Astrocyte (in vitro differentiated cells and primary cell): ENCODE measurements at places on chromosomes 2 and 18.

DNA sequence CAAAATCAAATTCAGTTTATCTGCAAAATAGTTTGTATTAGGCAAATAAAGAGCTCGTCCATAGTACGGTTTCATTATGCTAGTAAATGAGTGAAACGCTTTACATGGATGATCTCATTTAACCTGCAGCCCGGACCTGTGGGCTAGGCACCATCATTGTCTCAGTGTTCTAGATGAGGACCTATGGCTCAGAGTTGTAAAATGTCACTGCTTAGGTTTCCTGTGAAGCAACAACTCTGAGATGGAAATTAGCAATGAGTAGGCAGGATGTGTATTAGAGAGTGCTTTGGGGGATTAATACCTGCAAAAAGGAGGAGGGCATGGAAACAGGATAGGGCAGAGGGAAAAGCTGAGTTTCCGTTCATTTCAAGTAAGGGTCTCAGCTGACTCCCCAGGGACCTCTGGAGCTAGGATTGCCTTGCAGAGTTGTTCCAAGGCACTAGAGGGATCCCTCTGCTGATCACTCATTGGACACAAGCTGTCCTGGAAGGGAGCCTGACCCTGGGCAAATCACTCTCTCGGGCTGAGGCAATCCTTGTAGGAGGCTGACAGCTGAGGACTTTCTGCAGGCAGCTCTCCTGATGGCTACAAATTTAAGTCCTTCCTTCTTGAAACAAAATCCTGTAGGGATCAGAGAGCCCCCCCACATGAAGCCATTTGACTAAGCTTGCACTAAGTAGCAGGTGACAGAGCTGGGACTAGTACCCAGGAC is 58.8 kb upstream of the SIX2 start:
- no peak for DNase-seq

GRCh38 chr18:10926621-10927161 is 222.7 kb downstream of the PIEZO2 start:
- peak; percentile 68 for DNase-seq

DNA sequence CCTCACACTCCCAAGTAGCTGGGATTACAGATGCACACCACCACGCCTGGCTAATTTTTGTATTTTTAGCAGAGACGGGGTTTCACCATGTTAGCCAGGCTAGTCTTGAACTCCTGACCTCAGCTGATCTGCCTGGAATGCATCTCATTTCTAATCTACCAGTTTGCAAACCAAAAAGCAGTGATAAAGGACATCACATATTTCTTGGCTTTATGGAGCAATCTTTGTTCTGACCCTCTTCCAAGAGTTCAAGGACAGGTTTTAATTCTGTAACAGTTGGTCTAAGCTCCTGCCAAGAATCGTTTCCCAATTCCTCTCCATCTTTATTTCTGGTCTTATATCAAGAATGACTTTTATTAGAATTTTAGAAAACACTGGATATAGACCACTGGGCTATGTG is 67.7 kb downstream of the SLC40A1 start:
- DNase-seq, result no peak

DNA sequence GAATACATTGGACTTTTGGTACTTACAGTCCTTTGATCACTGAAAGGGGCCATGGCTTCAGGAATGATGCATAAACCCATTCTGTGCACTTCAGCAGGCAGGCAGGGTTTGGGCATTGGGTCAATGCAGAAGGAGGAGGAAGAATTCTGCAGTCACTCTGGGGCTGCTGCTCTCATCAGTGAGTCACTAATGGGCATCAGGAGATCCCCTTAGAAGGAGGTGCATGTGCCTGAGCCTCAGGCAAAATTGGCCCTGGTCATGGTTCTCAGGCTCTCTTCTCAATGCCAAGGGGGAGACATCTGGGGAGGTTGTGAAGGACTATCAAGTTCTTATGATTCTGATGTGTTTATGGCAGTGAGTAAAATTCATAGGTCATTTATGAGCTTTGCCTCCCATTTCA is 52.0 kb upstream of the TNP1 start:
- DNase-seq, result peak; percentile 6

- DNase-seq, result no peak
These were observed 5.6 kb upstream of the CCDC74B start for GRCh38 chr2:130150181-130151144.

GRCh38 chr2:36737131-36737750 is 40.7 kb downstream of the VIT start:
- no peak for DNase-seq

DNA sequence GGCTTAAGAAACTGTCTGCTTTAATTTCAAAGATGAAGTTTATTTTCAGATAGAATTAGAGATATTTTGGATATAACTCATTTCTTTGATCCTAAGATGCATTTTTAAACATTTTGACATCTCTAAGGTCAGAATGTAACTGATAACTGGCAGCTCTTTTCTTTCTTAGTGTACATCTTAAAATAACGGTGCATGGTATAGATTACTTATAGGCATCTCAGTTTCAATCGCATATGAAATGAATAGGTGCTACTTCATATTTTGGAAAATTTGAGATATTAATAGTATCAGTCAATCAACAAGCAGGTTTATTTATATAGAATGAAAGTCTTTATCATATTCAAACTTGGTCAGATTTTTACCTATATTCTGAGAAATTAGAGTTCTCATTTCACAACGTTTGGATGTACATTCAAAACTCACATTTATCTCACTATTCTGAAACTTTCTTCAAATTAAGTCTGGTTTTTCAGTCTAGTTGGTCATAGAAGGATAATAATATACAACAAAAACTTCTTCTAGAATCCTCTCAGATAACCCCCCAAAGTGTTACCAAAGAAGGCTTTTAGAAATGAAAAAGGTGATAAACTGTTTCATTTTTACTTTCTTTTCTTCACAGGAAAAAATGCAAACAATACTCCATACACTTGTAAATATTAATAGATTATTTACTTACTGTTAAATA is 122.8 kb upstream of the WDSUB1 start:
- DNase-seq, result no peak

DNA sequence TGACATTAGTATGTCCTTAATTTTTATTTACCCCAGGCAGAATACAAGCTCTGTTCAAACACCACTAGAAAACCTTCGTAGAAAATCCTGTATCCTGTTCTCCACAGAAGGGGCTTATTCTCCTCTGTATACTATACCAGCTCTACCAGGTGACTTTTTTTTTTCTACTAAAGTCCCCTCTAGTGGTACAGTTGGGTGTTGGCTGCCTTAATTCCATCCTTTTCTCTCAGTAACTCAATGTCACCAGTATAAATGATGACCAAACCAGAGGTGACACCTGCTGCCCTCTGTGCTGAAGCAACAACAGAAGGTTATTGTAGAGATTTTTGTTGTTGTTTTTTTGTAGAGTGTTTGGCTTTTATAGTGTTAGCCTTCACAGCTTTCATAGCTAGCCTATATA is 1322.0 kb downstream of the LRP1B start:
- DNase-seq, result no peak

GRCh38 chr2:127032621-127033020 is 74.3 kb downstream of the BIN1 start:
- peak; percentile 10 for DNase-seq

GRCh38 chr2:38267270-38267925 is 109.7 kb downstream of the ATL2 start:
- no peak for DNase-seq

DNA sequence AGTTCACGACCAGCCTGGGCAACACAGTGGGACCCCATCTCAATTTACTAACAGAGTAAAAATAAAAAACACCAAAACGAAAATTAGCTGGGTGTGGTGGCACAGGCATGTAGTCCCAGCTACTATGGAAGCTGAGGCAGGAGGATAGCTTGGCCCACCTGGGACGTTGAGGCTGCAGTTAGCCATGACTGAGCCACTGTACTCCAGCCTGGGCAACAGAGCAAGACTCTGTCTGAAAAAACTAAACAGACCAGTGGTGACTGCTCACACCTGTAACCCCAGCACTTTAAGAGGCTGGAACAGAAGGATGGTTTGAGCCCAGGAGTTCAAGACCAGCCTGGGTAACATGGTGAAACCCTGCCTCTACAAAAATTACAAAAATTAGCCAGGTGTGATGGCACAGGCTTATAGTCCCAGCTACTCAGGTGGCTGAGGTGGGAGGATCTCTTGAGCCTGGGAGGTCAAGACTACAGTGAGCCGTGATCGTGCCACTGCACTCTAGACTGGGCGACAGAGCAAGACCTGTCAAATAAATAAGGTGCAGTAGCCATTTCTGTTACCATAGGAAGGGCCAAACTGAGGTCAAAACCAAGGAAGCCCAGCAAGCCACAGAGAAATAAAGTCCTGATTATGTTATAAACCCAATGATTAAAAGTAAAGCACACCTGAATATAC is 14.0 kb downstream of the USP34 start:
- DNase-seq, result no peak

DNA sequence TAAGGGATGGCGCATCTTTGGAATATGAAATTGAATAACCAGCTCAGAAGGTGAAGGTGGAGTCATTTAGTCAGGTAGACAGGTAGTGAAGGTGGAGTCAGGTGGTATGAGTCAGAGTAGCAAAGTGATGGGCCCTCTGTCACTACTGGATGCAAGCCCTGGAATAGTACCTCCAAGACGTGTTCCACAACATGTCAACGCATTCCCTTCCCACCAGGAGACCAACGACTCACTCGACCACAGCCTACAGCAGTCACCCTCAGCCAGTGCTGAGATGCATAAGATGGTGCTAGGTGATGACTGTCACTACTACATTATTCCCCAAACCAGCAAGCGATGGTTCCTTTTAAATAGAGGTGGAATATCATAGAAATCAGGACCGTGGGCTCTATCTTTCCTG is 6.8 kb downstream of the CPLX4 start:
- DNase-seq, result peak; percentile 7

- DNase-seq, result no peak
These were observed 7.2 kb upstream of the ITGA6 start for GRCh38 chr2:172420216-172420615.

DNA sequence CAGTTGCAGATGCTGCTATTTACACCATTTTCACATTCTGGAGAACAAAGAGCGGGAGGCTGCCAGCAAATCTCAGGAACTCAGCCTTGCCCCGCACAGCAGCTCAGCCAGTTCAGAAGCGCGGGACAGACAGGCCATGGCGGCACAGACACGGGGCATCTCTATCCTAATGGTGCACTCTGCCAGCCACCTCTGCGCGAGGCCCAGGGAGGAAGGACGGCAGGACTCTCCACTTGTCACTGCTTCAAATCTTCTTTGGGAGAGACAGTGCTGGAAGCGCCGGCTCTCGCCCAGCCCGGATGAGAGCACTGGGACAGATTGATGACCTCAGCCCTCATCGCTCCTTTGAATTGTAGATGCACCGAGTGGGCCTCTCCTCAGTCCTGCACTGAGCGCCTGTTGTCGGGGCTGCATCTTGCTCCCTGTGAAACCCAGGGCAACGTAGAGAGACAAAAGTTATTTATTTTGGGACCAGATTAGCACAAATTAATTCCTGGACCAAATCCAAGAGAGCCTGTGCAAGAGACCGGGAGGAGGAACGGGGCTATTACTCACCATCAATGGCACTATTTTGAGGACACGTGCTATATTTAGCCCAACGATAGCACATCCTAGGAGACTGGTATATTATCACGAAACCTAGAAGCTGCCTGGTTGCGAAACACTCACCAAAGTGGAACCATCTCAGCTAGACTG is 211.4 kb upstream of the SMIM21 start:
- peak; percentile 61 for DNase-seq

DNA sequence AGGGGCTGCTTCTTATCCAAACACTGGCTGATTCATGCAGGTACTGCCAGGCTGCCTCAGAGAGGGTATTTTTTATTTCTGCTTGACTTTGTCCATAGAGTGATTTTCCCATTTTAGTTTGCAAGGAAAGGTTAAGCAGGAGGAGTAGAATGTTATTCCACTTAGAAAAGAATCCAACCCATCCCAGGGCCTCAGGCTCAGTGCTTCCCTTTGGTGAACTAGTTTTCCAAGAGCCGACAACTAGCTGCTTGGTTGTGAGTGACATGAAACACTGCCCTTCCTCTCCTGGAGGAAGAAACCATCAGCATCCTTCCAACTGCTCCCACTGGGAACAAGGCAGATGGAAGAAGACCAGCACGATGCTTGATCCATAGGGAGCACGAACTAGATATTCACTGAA is 58.5 kb downstream of the BCL2 start:
- DNase-seq, result no peak

DNA sequence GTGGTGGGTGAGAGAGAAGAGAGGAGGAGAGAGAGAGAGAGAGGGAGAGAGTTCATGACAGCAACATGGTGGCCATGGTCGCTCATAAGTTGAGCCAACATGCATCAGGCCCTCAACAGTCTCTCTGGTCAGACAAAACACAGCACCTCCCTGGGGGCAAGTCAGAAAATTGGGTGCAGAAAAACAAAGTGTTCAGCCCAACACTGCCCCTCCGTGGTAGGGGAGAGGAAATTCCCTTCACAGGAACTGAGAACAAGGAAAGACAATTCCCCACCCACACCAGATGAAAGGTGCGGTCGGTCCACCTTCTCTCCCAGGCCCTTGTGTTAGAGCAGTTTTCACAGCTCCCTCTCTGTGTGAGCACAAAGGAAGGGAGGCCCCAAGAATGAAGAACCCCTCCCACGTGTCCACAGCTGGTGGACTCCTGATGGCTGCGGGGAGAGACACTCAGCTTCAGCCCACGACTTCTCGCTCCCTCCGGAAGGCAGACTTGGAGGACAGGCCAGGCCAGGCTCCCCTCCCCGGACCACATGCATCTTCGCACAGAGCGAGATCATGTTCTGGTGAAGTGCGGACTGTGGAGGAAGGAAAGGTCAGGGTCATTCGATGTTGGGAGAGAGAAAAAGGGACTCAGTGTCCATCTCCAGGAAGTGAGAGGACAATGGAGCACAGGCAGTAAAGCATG is 181.7 kb downstream of the ANAPC1 start:
- peak; percentile 28 for DNase-seq

- no peak for DNase-seq
These were observed 89.7 kb upstream of the COL3A1 start for GRCh38 chr2:188884517-188884916.

- DNase-seq, result no peak
These were observed 200.0 kb upstream of the NCKAP5 start for GRCh38 chr2:133768256-133768655.

GRCh38 chr2:163644238-163644637 is 91.6 kb downstream of the FIGN start:
- DNase-seq, result peak; percentile 68

DNA sequence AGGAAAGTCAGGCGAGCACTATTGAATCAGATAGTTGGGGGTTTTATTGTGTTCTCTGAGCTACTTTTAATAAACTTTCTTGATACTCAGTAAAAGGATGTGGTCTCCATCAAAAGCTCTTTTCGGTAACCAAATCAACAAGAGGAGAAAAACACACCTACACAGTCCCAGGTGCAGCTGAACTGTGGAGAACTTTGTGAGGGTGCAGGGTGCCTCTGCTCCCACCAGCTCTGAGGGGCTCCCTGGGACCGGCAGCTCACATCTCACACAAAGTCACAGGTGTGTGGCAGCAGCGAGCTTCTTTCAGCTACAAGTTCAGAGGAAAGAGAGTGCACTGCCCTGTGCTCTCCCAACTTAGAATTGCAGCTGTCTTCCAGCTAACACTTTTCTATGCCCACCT is 650.4 kb downstream of the RNF144A start:
- DNase-seq, result no peak
